DMS 273 treated with DMSO at 0.1 percent for 48 hours (cell line): ENCODE measurements at places on chromosomes 4 and X.

DNA sequence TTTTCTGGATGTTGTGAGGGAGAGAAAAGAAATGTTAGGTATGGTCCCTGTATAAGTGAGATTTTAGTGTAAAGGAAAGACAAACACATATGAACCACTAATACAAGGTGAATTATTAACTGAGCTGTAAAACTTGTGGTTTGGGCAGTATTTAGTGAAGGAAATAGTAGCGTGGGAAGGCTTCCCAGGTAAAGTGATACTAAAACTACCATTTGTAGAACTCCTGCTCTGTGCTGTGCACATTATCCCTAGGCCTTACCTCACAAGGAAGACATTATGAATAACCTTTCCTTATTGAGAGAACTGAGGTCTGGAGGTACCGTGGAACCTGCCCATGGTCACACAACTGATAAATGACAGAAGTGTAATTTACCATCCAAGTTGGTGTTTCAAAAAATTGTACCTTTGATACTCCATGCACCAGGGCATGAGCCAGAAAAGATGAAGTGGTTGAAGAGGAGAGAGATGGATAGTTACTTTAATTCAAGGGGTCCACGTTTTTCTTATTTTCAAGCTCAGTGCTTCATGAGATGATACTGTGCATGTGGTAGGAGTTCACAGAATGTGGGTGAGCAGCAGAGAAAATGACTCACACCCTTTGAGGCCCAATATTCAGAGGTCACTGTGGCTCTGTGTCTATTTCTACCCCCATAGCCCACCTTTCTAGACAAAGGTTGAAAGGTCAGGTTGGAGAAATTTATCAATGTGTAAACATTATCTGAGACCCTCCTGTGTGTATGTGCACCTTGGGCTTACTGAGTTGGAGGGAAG lies 2.6 kb upstream of the VSIG4 start:
- DNase-seq, result no peak

GRCh38 chrX:86604607-86605006 lies 456.4 kb downstream of the DACH2 start:
- no peak for DNase-seq

GRCh38 chr4:44927399-44928380 lies 201.3 kb upstream of the GNPDA2 start:
- DNase-seq, result no peak

DNA sequence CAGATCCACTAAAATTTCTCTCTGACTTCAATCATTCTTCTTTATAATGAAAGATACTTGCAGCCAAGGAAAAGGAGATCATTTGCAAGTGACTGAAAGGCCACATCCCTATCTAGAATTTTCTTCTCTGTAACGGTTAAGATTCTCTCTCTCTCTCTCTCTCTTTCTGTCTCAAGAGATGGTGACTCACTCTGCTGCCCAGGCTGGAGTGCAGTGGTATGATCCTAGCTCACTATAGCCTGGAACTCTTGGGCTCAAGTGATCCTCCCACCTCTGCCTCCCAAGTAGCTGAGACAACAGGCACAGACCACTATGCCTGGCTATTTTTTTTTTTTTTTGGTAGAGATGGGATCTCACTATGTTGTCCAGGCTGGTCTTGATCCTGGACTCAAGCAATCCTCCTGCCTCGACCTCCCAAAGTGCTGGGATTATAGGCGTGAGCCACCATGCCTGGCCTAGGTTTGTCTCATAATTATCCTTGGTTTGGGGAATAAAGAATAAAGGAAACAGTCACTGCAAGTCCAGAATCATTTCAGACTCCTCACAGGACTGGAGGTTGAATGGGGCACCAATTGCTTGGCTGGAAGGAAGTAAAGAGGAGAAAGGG lies 33.3 kb upstream of the GALNT7 start:
- DNase-seq, result no peak

- no peak for DNase-seq
Measured at GRCh38 chr4:52946855-52947254, 84.7 kb downstream of the RASL11B start.

DNA sequence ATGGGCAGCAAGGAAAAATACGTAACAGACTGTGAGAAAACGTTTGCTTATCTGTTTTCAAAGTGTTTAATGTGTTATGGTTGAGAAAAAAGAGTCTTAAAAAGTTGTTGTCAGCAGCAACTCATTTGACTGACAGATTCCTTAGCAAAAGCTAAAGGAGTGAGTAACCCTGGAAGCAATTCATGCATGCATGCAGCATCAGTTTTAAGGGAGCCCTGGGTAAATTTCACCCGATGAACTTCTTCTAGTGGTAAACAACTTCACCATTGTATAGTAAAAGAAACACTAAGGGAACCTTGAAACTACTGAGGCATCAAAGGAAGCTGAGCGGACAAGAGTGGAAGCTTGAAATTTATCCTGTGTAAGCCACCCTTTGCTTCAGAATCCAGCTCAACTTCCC lies 583.2 kb upstream of the INTU start:
- DNase-seq, result no peak

DNA sequence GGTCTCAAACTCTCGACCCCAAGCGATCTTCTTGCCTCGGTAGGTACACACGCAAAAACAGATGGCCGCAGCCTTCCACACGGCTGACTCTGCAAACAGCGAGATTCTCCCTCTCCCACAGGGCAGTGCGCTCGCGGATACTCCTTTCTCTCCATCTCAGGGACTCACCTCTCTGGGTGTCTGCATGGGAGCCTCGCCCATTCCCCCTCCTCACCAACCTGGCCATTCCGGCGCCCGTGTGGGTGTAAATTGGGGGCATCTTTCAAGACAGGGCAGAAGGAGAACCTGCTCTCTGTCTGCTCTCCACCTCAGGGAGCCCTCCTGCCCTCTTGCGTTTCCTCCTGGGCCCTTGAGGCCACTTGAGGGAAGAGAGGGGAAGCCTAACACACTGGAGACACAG lies 4.4 kb downstream of the CTAG2 start:
- DNase-seq, result no peak

- DNase-seq, result no peak
Measured at GRCh38 chrX:133633162-133633561, 217.9 kb upstream of the GPC4 start.

DNA sequence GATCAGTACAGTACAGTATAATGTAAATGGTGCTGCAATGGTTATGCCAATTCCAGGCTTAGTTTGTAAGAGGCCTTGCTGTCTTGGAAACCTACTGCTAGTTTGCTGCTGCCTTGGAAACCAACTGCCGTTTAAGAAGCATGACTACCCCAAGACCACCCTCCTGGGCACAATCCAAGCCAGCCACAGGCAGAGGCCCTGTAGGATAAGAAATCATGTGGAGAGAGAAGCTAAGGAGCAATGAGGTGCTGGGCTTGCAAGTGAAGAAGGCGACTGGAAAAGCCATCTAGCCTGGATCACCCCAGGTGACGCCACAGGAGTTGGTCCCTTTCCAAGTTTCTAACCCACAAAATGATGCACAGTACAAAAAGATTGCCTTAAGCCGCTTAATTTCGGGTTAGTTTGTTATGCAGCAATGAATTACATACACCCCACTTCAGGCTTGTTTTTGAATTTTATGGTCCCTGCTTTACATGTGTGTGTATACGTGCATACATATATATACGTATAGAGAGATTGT lies 16.9 kb downstream of the ZFP42 start:
- no peak for DNase-seq

DNA sequence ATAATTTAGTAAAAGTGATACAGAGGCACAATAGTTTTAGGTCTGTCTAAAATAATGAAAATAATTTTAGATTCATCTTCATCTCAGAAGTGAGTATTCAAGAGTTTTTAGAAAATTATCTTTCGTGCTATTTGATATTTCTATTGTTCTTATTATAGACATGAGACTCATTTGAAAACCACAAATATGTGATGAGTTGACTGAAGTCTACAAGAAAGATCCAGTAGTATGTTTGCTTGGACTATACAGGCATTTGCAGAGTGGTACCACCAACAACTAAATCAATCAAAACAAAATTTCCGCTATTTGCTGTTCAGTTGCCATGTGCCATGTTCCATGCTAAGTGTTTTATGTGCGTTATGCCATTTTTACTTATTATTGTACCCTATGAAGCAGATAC lies 1318.5 kb downstream of the STIM2 start:
- no peak for DNase-seq

- DNase-seq, result peak; percentile 67
Measured at GRCh38 chrX:40107291-40108161, 9.8 kb upstream of the BCOR start.

DNA sequence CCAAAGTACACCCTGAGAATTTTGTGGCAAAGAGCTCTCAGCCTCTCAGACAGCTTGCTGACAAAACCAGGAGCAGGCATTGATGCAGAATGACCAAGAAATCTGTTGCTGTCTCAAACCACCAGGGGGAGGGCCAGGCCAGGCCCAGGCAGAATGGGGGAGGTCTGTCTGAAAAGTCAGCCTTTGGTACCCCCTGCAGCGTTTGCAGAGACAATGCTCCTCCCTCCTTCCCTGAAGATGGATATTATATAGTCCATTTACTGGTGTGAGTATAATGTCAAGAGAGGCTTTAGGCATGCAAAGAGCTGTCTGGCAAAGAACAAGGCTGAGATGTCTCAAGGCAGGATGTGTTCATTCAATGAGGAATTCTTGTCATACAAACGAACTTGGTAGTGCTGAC lies 52.9 kb upstream of the TRPC5OS start:
- DNase-seq, result peak; percentile 11

GRCh38 chr4:36183232-36183631 lies 61.1 kb downstream of the ARAP2 start:
- no peak for DNase-seq

- no peak for DNase-seq
Measured at GRCh38 chrX:35680940-35681346, 117.2 kb upstream of the MAGEB16 start.
